Dermis microvascular lymphatic vessel endothelial cell (primary cell): ENCODE measurements at places on chromosomes 5 and 9. TPM values are rescaled to one million over a fixed set of nuclear protein-coding genes. Genes with fewer than 3 reads are reported as not detected.

The REEP2 gene
- 1.2 and 1.6 TPM in 2 replicates for total RNA-seq

The SCGB3A2 gene
- total RNA-seq: not detected in 2 replicates

The WDR38 gene
- total RNA-seq: not detected in 2 replicates

The FAM200C gene
- 2.9 and 3.1 TPM in 2 replicates for total RNA-seq

The CWC27 gene
- 6.6 and 8.5 TPM in 2 replicates for total RNA-seq

The DNM1 gene
- total RNA-seq: 0.13 and 0.38 TPM in 2 replicates

The FAM151B gene
- 1.9 and 2.3 TPM in 2 replicates for total RNA-seq

The ORM2 gene
- not detected in 2 replicates for total RNA-seq

The SLC36A3 gene
- not detected in 2 replicates for total RNA-seq

DNA sequence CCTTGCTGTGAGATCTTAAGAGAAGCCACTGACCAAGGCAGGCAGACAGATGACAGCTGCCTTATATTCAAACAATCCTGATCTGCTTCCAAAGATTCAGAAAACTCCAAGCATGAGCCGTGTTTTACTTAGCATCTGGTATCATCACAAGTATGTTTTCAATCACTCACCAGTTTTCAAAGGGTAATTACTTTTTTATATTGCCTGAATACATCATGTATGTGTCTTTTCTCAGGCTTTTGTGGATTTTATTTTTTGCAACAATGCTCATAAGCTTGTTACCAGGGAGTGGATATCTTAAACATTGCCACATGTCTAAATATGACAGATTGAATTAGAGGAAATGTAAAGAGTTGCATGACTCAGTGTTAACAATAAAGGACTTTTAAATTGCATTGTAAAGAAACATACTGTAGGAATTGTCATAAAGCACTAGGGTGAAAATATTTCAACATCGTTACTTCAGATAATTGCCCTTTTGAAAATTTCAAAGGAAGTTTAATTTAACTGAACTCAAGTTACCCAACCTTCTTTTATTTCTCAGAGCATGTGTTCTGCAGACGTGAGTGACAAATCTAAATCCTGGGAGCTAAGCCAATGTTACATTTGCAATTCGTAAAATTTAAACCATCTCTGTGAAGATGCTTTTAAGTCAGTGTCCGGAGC lies 326.1 kb downstream of the PLK2 start:
- peak; percentile 64 for DNase-seq

- DNase-seq: no peak
Observed at GRCh38 chr9:91572811-91573210, 149.2 kb upstream of the NFIL3 start.

DNA sequence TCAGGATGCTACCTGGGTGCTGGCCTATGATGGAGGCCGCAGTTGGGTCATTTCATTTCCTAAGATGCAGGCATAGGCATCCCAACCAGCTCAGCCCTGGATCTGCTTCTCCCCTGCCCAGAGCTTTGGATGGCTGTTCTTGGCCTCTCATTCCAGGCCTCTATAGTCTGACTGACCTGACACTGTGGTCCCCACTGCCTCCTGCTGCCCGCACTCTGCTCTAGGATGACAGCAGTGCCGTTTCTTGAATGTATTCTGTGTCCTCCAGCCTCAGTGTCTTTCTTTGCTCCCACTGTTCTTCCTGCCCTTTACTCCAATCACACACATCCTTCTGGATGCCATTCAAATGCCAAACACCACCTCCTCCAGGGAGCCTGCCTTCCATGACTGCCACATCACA lies 235.7 kb downstream of the HSPA4 start:
- DNase-seq: peak; percentile 38

DNA sequence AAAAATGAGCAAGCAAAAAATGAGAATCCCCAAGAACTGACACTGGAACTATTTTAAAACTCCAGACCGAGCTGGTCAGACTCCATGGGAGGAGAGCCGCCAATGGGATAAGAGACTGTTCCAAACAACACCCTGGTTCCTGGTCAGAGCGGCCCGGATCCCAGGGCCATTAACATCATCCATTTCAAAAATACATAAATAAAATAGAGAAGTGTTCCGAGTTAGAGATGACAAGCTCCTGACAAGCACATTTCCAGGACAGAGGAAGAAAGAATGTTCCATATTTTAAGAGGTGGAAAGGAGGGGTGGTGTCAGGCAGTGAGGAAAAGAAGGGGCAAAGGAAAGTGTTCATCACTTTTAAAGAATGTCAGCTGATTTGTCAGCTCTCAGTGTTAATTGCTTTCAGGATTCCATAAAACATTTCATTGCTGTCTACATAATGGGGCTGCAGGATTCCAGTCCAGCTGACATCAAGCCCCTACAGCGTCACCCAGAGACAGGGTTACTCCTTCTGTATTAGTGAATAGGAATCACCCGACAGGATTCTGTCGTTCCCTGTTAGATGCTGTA lies 202.5 kb upstream of the TRIM32 start:
- no peak for DNase-seq

DNA sequence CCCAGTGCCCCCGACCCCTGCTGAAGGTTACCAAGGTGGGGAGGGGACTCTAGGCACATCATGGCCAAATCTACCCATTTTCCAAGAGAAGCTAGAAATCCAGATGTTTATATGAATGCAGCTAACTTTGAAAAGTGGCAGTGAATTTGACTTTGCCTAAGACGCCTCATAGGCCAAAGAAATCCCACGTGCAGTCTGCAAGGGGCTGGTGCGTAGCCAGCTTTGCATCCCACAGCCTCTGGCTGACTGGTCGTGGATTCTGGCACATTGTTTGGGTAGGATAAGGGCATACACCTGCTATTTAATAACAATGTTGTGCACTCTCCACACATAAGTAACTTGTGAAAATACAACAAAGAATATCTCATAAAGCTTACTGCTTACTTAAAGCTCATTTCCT lies 3.5 kb upstream of the GADD45G start:
- no peak for DNase-seq

DNA sequence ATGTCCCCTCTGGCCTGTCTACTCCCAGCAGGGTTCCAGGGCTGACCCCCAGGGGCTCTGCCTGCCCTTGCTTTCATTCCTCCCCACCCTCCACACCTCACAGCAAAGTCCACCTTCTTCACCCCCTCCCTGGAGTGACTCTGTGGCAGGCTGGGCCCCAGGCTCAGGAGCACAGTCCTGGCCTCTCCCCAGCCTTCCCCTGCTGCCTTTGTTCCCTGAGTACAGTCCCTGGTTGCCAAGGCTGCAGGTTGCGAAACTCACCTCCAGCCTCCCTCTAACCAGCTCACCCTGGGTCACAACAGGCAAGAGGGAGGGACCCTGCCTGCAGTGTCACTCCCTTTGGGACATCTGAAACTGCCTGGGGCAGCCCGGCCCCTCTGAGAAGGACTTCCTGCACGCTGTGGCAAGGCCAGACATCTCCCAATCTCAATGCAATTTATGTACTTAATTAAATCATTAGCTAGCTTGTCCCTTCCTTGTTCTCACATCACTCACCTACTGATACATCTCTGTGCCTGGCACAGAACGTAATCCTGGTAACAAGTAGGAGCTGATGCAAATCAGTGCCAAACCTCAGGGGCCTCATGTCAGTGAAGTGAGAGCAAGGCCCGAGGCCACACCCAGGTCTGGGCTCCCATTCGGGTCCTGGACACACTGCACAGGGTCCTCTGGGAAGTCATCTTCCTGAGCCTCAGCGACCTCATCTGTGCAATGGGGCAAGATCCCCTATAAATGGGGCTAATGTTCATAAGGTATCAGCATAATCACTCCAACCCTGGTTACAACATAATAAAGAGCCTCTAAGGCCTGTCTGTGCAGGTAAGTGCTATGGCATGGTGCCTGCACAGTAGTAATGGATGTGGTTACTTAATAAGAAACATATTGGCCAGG lies 27.3 kb upstream of the TRIM14 start:
- no peak for DNase-seq

- no peak for DNase-seq
Observed at GRCh38 chr9:77374266-77374665, 196.9 kb downstream of the VPS13A start.

DNA sequence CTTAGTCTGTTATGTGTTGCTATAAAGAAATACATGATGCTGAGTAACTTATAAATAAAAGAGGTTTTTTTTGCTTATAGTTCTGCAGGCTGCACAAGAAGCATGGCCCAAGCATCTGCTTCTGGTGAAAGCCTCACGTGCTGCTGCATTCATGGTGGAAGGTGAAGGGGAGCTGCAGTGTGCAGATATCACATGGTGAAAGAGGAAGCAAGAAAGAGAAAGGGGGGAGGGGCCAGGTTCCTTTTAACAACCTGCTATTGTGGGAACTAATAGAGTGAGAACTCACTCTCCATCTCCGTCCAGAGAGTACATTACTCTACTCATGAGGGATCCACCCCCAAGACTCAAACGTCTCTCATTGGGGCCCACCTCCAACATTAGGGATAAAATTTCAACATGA lies 12.5 kb upstream of the PARP8 start:
- DNase-seq: no peak

DNA sequence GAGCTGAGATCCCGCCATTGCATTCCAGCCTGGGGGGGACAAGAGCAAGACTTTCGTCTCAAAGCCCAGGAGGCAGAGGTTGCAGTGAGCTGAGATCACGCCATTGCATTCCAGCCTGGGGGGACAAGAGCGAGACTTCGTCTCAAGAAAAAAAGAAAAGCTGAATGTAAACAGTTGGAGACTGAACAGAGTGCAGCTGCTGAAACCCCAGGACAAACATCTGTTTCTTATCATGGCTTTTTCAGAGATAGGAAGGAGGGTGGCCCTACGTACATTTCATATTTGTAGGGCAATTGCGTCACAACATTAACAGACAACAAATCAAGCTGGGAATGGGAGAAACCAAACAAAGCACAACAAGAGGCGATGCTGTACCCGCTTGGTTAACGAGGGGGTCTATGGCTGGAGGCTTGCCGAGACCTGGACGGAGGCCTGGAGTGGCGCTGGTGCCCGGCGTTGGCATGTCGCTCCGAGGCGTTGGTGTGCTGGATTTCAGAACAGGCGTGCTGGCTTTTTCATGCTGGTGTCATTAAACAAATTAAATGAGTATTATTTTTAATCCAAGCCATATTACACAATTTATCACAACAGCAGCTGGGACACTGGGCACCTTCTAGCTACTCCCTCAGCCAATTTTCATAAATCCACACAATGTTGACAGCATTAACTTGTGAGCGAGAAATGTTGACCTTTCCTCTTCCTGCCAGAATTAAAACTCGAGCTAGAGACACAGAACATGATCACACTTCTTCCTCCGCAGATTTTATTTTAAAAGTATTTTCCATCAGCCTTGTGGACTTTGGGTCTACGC lies 76.1 kb downstream of the TLE1 start:
- DNase-seq: peak; percentile 89

DNA sequence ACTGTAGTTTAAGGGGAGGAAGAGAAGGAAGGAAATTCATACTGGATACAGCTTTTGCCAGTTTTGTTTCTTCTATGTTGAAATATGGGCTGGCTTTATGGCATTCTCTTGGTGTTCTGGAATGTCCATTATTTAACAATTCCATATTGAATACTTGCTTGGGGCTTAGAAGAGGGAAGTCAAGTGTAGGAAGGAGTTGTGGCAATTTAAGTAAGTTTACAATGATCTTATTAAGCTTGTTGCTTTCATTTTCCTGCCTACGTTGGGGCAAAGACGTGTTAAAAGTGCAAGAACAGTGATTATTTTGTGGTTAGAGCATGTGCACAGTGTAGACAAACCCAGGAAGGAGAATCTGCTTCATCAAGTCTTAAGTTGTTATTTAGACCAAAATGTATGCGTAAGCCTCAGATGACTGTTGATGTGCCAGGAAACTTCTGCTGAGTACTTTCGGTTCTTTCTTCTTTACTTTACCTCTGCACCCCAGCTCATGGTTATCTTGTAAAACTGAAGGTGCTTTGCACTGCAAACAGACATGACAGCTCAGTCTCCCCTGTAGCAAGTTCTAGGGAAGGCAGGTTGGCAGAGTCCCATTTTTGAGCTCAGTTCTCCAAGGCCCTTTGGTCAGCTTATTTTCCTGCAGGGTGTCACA lies 75.8 kb downstream of the F2RL2 start:
- no peak for DNase-seq

DNA sequence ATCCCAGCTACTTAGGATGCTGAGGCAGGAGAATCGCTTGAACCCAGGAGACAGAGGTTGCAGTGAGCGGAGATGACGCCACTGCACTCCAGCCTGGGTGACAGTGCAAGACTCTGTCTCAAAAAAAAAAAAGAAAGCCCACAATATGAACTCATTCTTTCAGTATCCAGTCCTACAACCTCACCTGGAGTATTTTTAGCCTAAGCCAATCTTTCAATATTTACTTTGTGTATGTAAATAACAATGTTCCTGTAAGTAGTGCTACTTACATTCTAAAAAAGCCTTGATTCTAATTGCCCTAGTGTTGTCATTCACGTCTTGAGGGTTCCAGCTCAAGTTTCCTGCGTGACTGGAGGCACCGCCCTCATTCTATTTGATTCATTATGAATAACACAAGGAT lies 62.0 kb downstream of the BHMT start:
- no peak for DNase-seq

DNA sequence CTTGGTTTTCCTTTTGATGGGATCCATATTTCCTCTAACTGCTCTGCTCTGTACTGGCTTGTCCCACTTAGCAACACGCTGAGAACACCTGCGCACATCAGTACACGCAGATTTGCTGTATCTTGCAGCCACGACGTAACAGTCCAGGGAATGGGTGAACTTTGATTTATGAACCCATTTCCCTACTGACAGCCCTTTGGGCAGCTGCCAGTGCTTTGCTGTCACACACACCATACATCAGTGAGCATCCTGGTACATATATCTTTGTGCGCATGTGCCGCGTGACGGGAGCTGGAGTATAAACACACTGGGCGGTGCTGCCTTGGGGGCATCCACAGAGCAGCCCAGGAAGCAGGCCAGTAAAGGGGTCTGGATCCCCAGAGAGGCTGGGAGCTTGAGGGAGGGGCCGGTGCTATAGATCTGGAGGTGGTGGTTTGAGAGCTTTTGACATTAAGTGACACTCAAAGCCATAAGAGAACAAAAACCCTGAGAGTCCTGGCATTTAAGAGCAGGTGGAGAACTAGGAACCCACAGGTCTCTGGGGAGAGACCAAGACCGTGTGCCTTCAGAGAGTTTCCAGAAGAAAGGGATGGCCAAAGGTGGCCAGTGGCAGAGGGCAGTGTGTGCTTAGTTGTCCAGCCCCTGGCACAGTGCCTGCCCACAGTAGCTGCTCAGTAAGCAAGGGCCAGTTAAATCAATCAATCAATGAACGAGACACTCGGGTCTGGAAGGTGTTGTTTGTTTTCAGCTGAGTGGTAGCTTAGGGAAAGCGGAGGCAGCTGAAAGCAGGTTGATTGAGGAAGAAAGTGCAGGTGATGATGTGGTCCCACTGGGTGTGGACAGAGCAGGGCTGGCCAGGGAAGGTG lies 53.7 kb downstream of the LMX1B start:
- DNase-seq: no peak
